Stimulated activated CD4-positive, alpha-beta T cell treated with anti-CD3 and anti-CD28 coated beads, TNF-alpha, amount 100 ng/mL, for 24 hours (primary cell): ENCODE measurements at places on chromosomes 6 and 20.

DNA sequence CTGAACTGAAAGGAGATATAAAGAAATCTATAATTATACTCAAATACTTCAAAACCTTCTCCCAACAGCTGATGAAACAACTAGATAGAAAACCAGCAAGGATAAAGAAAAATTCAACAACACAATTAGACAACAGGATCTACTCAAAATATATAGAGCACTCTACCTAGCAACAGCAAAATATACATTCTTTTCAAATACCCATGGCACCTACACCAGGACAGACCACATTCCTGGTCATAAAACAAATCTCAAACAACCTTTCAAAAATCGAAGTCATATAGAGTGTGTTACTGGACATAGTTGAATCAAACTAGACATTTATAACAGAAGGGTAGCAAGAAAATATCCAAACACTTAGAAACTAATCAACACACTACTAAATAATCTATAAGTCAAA is 43.2 kb downstream of the RNF24 start:
- DNase-seq, result no peak

- peak; percentile 36 for DNase-seq
Observed at GRCh38 chr6:50816115-50816675, 2.5 kb upstream of the TFAP2B start.

DNA sequence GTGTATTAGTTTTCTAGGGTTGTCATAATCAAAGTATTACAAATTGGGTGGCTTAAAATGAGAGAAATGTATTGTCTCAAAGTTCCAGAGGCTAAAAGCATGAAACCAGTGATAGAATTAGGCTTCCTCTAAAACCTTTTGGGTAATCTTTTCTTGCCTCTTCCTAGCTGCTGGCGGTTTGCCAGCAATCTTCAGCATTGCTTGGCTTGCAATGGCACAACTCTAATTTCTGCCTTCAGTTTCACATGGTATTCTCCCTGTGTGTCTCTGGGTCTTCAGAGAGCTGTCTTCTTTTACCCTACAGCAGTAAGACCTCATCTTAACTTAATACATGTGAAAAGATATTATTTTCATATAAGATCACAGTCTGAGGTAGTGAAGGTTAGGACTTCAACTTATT is 479.1 kb upstream of the GJE1 start:
- DNase-seq, result no peak

DNA sequence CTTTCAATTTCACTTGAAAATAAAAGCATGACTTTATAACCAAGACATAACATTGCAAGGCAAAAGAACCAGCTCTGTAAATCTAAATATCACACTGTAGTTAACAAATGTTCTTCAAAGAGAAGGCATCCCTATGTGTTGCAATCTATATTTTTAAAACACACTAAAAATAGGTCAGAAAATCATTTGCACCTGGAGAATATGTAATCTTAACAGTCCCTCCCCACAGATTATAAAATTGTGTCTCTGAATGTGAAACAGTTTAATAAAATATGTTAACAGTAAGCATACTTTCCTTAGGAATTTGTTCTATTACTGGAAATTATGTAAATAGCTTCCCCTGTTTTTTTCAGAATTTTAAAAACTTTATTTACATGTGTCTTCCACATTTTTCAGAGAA is 351.9 kb downstream of the COL12A1 start:
- DNase-seq, result no peak

- no peak for DNase-seq
Observed at GRCh38 chr20:6164421-6165341, 41.9 kb upstream of the FERMT1 start.
